ENCODE measurements at places on chromosomes 5 and 9.

GRCh38 chr9:124626276-124626675 is 119.1 kb upstream of the NR5A1 start:
- no peak for DNase-seq

DNA sequence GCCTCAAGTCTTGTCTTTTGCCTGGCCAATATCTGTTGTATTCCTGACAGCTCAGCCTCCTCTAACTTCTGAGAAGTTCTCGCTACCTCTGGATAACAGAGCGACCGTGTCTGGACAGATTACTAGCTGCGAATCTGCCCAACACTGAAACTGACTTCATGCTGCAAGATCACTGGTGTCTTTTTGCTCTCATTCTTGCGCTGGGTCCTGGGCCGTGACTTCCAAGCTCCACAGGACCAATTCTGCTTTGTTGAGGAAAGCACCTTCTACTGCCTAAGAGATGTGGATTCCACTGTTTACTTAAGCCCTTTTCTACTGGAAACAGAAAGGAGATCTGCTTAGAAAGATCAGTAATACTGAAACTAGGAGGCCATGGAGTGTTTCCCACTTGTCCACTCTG is 978.8 kb upstream of the DMAC1 start:
- DNase-seq, result no peak

GRCh38 chr9:2704504-2704903 is 12.8 kb upstream of the KCNV2 start:
- no peak for DNase-seq

DNA sequence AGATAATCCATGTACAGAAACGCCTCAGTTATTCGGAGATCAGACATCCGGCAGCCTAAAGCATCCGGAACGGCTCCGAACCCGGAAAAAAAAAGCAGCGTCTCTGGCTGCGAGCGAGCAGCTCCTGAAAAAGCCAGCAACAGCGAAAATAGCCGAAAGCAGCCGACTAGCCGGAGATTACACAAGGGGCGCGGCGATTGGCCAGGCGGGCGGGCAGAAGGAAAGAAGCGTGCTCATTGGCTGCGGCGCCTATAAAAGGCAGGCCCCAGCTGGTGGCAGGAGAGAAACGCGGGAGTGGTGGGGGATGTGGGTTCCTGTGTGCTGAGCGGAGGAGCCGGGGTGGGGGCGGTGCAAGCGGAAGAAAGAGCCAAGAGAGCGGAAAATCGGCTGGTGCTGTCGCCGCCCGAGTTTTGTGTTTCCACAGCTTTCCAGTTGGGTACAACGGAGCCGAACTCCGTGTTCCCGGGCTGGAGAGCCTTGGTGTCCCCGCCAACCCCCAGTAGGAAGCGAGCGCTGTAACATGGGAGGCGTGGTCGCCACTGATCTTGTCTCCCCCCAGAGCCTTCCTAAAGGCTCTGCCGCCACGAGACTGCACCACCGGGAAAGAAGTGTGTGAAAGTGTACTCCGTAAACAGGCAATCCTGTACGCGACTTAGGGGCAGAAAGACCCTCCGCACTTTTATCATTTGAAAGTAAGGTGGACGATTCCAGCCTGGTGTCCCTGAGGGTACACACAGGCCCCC is at the start of gene ARL15:
Gene ARL15 (minus strand): TSS at position 141 of the 743 bp plus-strand sequence.
- DNase-seq, result peak; percentile 93

GRCh38 chr5:71533142-71533541 is 54.0 kb upstream of the MCCC2 start:
- no peak for DNase-seq

GRCh38 chr9:32533816-32534215 is 7.8 kb upstream of the RIGI start:
- no peak for DNase-seq

DNA sequence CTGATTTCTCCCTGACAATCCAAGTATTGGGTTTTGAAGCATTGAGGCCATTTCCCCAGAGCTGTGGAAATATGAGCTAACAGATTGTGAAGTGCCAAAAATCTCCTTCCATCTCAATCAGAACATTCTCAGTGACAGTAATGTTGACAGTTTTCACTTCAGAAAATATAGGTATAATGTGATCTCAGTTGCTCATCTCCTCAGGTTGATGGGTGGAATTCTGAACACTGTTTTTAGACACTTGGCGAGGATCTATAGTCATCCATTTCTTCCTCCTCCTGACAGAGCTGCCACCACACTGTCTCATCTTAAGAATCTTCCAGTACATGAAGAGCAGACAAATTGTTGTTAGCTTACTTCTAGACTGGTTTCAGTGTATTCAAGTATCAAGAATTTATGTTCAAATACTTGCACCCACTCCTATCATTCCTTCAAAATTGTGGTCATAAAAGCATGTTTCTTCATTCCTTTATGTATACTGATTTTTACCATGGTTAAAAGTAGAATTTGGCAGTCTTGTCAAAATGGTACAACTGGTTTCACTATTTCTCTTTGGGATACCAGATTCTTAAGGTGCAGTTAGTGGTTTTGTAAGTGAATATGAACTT is 199.7 kb upstream of the TLE4 start:
- DNase-seq, result no peak

- DNase-seq, result no peak
Measured at GRCh38 chr9:113463418-113464285, at the start of gene RGS3. Gene RGS3 (plus strand): TSS chr9:113463727. CDS start chr9:113463803, 76 bp downstream.

- no peak for DNase-seq
Measured at GRCh38 chr5:112757468-112758208, 20.0 kb downstream of the APC start.

DNA sequence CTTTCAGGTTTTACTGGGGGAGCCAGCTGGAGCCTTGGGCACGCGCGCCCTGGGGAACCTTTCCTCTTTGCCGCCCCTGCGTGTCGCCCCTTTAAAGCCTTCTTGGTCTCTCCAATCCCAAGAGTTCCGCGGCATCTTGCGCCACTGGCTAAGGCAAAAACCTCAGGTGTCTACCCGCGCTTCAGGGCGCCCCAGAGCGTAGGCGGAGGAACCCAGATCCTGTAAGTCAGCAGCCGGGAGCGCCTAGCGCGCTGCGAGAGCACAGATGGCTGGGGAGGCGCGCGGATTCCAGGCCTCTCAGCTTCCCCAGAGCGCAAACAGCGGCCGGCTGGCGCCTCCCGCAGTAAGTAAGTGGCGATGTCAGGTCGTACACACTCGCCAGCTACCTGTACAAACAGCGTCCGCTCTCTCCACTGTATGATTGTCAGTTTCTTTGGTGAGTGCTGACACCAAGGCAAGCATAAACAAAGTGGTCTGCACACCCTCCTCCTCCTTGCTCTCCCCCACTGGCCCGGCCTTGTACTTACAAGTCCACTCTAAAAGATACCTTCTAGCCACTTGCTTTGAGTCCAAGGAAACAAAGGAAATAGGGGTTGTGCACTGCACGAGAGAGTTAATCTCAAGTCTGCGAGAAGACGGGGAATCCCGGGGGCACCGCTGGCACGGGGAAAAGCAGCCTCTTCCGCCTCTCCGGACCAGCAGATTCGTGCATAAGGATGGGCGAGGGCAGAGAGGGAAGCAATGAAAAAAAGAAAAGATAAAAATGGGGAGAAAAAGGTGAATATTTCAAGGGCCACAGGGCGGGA is 2.9 kb downstream of the HTR1A start:
- DNase-seq, result no peak

DNA sequence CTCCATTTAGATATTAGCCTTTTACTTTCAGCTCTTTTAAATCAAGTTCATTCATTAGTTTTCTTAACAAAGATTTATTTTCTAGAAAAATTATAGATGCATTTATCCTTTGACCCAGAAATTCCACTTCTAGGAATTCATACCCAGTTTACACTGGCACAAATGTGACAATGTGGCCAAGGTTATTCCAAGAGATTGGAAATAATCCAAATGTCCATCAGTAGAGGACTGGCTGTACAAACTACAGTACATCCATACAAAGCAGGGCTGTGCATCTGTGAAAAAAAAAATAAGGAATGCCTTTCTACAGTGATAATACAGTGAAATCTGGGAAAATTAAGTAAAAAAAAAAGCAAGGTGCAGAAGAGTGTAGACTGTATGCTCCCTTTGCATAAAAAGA is 149.2 kb downstream of the GABBR2 start:
- DNase-seq, result no peak

DNA sequence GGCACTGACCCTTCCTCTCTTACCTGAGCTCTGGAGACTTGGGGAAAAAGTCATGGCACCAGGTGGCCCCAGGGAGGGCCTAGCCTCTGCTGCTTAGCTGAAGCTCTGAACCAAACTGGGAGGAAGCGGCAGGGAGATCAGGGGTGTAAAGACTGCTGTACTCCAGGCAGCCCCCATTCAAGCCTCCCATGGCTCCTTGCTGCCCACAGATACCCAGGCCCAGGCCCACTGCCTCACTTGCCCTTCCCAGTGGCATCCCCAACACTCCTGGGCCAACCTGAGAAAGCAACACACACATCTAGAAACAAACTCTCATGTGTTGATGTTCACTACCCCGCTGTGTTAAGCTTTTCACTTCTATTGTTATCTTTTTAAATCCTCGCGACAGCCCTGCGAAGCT is 151.6 kb downstream of the C5orf15 start:
- no peak for DNase-seq

GRCh38 chr5:149855366-149855765 is 89.2 kb downstream of the PDE6A start:
- DNase-seq, result no peak

- no peak for DNase-seq
Measured at GRCh38 chr5:78064941-78065472, 229.5 kb downstream of the AP3B1 start.

DNA sequence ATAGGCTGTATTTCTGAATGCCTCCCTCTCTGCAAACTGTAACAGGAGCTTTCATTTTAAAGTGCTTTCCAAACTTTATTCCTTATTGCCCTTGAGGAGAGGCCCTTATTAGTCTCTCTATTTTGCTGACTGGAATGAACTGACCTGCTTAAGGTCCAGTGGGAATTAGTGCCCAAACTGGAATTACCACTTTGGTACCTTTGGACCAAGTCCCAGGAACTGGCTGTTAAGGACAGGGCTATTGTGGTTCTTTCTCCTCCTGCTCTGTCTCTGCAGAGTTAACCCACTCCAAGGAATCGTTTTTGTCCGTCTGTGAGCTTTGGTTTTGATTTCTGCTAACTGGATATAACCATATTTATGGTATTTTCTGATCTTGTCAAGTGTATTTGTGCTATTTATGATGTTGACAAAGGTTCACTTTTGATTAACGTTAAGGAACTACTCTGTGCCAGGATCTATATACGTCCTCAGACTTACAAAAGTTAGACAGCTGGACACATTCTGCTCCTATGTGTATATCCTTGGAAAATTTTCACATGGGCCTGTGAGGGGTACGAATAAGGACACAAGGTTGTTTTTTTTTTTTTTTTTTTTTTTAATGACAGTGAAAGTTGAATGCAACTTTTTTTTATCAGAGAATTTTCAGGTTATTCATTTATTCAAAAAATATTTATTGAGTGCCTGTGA is 189.1 kb upstream of the ANKRD55 start:
- DNase-seq, result no peak

DNA sequence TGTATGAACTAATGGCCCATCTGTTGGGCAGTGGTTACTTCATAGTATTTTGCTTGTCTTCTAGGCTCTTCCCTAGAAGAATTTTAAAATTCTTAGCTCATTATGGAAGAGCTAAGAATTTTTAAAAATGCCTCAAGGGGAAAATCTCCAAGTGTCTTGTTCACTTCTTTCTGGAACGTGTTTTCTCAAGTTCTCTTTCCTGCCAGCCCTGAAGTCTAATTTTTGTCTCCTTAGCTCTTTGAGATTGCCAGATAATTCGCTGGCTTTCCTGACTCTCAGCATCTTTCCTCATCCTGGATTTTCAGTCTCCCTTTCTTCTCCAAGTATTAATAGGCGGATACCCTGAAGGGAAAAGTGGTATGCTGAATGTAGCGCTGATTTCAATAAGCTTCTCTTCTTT is 395.4 kb downstream of the ARRDC3 start:
- no peak for DNase-seq

- no peak for DNase-seq
Measured at GRCh38 chr9:4328723-4329122, 28.9 kb upstream of the GLIS3 start.

GRCh38 chr5:63822614-63823013 is 139.6 kb downstream of the HTR1A start:
- DNase-seq, result no peak

GRCh38 chr5:126763371-126763770 is 13.6 kb upstream of the LMNB1 start:
- DNase-seq, result no peak

GRCh38 chr5:136620016-136620419 is 254.7 kb upstream of the TRPC7 start:
- DNase-seq, result no peak

GRCh38 chr5:99438619-99439018 is 509.8 kb upstream of the CHD1 start:
- DNase-seq, result no peak

DNA sequence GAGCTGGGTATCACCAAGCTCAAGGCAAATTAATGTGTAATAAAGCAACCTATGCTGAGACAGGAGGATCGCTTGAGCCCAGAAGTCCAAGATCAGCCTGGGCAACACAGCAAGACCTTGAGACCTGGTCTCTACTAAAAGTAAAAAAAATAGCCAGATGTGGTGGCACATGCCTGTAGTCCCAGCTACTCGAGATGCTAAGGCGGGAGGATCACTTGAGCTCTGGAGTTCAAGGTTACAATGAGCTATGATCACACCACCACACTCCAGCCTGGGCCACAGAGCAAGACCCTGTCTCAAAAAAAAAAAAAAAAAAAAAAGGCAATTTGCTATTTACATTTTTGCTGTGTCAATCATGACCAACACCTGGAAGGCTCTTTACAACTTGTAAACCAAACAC is 5.2 kb downstream of the STRBP start:
- no peak for DNase-seq

- peak; percentile 13 for DNase-seq
Measured at GRCh38 chr9:74887041-74887980, at the start of gene TRPM6. Gene TRPM6 (minus strand): TSS chr9:74887921. CDS start chr9:74887856, 65 bp downstream.

- no peak for DNase-seq
Measured at GRCh38 chr5:136399527-136399926, 34.2 kb upstream of the TRPC7 start.

DNA sequence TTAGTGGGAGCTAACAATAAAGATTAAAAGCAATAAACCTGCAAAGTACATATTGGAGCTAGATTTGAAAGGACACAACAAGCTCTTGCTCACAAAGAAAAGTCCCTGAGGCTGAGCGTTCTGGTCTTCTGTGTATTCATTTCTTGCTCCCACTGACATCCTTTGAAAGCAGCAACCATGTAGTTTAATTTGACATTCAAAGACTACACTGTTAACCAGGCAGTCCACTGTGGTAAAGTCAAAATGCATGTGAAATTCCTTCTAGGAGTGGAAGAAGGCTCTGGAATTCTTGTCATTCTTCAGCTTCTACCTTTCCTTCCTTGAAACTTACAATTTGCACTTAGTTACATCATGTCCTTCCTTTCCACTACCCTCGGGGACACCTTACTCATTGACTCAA is 480.7 kb downstream of the CSNK1G3 start:
- no peak for DNase-seq

DNA sequence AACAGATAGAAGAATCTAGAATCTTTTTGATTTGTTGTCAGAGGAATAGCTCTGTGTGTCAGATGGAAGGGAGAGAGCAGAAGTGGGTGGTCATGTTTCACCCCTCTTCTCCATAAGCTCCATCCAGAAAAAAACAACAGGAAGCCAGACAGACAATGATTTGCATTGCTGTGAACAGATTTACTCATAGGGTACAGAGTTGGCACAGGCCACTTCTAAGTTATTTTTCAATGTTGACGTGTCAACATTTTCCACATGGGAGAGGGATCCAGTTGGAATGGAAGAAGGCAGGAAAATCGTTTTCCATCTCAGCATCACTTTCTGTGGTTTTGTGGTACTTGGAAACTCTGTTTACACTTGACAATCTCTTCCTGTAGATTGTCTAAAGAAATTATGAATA is 86.7 kb downstream of the INSYN2B start:
- no peak for DNase-seq
